ENCODE measurements at places on chromosomes 4 and X.

DNA sequence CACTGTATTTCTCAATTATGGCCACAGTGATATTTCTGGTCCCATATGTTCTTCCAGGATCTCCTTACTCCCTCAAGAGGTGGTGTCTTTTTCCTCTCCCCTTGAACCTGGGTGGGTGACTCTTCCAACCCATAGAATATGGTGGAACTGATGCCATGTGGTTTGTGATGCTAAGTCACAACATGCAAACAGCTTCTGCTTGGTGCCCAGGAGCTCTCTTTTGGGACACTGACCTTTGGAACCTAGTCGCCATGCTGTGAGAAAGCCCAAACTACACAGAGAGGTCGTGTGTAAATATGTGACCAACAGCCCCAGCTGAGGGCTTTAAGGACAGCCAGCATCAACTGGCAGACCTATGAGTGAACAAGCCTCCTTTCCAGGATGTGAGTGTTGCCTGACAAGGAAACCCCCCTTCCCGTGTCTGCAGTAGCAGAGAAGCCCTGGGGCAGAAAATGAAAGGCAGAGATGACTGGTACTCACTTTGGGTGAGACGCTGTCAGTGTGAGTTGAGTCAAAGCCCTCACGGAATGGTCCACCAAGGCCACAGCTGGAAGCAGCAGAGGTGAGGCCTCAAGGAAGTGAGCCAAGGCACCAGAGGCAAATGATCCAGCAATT is 223.4 kb downstream of the BCOR start:
- DNase-seq, result no peak

DNA sequence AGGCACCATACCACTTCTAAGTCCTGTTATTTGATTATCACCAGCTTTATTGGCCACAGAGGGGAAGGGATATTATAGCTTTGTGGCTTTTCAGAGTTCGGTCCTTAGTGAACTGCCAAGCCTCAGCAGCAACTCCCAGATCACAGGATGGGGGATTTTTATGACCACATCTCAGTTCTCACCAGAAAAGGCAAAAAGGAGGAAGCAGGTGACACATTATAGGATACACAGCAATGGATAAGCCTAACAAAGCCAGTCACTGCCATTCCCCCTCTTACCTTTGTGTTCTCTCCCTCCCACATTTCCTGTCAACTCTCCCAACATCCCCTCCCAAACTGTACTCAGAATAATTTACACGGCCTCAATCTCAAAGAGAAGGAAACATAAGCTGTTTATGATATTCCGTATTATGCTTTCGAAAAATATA is 142.8 kb downstream of the MGST2 start:
- peak; percentile 1 for DNase-seq

DNA sequence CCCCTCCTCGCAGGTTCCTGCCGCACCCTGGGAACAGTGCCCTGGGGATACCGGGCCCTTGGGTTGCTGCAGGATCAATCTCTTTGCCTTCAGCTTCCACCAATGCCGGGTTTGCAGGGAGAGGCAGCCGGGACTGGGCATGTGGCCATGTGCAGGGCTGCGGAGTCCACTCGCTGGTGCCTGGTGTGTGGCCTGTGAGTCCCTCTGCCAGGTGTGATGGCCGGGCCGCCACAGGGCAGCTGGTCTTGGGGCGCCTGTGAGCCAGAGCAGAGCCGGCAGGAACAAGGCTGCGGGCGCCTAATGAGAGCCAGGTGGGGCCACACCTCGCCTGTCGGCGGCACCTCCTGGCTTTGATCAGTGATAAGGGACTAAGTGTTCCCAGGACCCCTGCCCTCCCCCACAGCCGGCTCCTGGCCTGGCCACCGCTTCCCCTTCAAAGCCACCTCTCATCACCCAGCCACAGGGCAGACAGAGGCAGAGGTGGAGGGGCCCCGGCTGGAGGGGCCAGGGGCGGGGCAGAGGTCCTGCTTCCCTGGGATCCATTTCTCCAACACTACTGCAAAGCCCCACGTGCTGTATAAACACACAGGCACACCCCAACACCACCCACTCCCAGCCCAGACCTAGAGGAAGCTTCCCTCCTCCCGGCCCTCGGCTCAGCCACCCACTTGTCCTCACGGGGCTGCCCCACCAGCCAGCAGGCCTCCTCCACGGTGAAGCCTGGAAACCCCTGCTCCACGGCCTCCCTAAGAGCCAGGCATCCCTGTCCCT is 132.7 kb downstream of the CPZ start:
- DNase-seq, result no peak

- no peak for DNase-seq
These were observed 13.8 kb downstream of the PNMA6E start for GRCh38 chrX:153387345-153387744.
